ENCODE measurements at places on chromosomes 6 and 20. TPM values are rescaled to one million over a fixed set of nuclear protein-coding genes. Genes with fewer than 3 reads are reported as not detected.

GRCh38 chr6:170041526-170041925, 249.4 kb downstream of the DLL1 start:
- no peak for DNase-seq

- DNase-seq = peak; percentile 20
These were observed 660 bp downstream of the STXBP5 start for GRCh38 chr6:147204843-147205311.

GRM4 gene
- 0.51 TPM for total RNA-seq

SRF gene
- total RNA-seq = 28.3 TPM

DNA sequence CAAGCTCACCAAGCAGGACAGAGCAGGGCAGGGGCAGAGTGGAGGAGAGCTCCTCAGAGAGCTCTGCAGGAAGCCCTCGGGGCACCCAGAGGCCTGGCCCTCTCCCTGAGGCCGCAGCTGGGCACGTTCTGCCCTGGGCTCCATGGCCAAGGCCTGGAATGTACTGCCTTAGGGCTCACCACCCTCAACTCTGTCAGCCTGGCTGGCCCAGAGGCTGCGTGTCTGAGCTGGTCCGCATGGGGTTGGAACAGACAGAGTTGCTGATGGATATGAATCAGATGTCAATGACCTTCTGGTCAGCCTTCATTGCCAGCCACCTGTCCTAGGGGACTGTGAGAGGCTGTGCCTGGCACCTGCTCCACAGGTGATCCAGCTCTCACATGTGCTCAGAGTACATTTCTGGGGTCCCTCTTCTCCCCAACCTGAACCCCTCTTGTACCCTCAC, 33.2 kb upstream of the PCMTD2 start:
- DNase-seq = peak; percentile 39

GRCh38 chr20:52536841-52537400, 345.3 kb upstream of the ZFP64 start:
- DNase-seq = no peak

DNA sequence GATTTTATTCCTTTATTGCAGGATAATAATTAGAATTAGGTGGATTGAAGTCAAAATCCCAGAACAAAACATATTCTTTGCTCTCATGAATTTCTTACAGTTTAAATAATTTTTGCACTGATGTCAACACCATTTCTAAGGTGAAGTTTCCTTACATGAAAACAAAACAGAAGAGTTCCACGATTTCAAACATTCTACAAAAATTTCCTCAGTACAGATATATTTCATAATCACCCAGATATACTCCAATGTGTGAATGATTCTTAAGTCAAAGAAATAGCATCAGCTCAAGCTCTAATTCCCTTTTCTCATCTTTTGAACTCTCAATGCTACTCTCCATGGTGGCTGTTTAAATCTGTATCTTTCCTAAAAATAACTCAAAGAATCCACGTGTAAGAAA, 39.5 kb upstream of the THBS2 start:
- DNase-seq = no peak

DNA sequence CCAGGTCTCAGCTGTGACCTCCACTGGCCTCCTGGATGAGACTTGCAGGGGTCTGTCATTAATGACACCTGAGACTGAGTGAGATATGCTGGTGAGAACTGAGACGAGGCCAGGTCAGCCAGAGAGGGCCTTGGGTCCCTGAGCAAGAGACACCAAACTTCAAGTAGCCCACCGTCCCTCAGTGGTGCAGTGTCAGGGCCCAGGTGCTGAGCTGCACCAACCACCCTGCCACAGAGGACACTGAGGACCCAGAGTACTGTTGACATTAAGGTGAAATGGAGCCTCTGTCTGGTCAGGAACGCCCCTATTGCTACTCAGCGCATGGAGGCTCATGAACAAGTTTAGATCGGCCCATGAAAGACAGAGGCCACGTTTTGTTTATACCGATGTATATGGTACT, 64.1 kb upstream of the SCP2D1 start:
- DNase-seq = no peak

DNA sequence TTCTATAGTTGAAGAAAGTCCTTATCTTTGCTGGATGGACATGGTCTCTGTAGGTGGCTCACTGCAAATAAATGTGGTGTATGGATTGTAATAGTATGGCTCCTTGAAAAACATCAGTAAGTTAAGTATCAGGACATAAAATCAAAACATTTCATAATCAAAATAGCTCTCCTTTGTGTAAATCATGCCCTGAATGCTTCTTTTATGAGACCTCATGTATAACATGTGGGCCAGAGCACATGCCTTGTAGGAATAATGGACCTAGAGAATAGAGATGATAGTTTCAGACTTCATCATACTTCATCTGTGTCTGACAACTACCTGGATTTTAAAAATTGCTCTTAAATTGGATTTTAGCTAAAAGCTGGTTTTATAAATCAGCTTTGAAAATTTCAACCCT, 159.9 kb downstream of the ASCC3 start:
- no peak for DNase-seq

SLC17A2 gene
- total RNA-seq = not detected

DNA sequence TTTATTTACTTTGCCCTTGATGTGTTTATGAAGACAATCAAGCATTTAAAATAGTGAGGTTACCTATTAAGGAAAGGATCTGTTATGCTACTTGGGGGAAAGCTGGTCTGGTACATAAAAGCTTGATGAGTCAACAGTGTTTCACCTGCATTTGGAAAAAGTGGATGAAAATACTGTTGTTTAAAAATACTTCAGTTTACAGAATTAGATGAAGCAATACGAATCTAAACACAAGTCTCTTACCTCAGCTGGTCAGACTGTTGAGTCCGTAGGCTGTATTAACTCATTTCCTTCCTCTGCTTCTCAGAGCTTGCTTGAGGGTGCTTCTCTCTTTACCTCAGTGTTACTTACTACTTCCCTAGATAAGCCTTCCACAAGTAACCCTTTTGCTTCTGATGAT, 36.1 kb downstream of the NKX2-4 start:
- DNase-seq = no peak

OPN5 gene
- total RNA-seq = not detected

TCF15 gene
- total RNA-seq = 4.0 TPM

DNA sequence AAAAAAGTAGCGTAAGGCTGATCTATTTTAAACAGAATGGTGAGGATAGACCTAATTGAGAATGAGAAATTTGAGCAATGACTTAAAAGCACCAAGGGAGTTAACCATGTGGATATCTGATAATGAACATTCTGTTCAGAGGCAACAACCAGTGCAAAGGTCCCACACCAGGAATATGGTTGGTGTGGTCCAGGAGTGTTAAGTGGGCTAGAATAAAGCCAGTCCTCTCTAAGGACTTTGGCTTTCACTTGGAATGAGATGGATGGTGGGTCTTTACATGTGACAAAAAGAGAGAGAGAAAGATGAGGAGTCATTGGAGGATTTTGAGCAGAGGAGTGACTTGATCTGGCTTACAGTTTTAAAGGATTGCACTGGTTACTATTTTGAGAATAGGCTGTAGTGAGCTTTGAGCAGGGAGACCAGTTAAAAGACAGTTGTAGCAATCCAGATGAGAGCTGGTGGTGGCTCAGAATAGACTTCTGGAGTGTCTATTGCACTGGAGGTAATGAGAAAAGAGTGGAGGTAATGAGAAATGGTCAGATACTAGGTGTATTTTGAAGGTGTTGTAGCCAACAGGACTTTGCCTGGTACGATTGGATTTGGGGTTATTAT, 89.8 kb downstream of the SCAF8 start:
- DNase-seq = peak; percentile 32

WFDC2 gene
- total RNA-seq = 16.6 TPM

HLA-DOA gene
- total RNA-seq = 1.6 TPM

NR2E1 gene
- total RNA-seq = not detected

GRCh38 chr20:63635431-63636141, 8.7 kb upstream of the GMEB2 start:
- DNase-seq = no peak

DNA sequence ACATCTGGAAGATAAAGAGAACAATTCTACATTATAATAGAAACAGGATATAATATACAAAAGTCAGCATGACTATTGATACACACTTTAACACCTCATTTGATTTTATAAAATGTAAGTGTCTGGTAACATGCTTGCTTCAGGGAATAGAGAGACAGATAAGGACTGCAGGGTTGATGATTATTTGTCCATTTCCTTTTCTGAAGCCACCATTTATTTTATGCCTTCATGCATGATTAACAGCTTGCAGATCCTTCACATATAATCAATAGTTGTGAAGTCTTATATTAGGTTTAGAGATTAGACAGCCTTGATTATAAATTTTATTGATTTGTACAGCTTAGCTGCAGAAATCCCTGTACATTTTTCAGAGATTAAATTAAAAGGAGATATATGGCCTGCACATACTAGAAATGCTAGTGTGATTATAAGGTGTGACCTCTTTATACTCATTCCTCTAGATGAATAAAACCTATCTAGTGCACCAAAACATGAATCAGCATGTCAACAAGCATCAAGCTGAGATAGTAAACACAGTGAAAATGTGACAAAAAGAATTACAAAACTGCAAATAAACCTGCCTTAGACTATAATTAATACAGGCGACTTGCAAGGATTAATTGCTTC, 198.8 kb upstream of the THEMIS start:
- DNase-seq = no peak

RWDD1 gene
- 18.0 TPM for total RNA-seq

CCN6 gene
- total RNA-seq = not detected

LRFN2 gene
- total RNA-seq = 0.72 TPM

DNA sequence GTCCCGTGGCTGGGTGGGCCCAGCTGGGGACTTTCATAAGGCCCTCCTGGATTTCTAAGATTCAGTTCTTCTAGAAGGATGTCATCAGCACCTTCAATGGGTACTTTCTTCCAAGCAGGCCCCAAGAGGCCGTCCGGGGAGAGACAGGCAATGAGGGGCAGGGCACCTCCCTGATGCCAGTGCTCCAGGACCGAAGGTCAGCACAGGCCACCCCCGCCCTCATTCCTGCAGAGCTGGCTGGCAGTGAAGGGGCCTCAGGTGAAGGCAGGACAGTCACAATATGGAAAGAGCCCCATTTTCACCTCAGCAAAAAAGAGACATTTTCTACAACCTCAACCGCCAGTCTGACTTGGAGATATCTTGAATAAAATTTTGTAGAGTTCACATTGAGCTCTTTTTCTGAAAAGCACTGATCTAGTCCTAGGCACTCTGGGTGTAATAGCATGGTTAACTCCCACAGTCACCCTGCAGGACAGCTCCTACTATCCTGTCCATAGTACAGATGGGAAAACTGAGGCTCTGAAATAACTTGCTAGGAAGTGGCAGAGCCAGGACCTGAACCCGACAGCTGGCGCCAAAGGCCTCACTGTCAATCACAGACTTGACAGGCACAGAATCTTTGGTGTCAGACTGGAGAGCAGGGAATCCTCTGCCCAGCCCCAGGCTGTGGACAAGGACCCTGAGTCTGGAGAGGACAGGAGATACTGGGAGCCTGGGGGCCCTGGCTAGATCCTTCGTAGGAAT, 50.3 kb downstream of the RRBP1 start:
- DNase-seq = no peak

- DNase-seq = peak; percentile 28
These were observed 49.1 kb downstream of the MAP3K7 start for GRCh38 chr6:90537723-90538258.

DNA sequence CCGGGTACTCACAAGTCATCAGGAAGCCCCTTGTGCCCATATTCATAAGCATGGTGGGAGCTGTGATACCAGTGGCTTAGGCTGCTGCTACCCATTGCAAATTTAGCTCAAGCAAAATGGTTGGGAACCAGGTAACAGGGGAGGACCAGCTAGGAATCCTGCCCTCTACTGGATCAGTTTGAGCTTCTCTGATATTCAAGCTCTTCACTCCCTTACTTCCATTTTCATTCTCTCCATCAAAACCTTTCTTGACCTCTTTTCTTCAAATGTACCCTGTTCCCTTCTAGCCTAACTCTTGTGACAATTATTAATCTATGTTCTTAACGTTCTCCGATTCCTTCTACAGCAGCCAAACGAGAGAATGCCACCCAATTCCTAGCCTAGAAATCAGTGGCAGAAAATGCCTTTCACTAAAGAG, 9.7 kb downstream of the NOL7 start:
- DNase-seq = no peak

DNA sequence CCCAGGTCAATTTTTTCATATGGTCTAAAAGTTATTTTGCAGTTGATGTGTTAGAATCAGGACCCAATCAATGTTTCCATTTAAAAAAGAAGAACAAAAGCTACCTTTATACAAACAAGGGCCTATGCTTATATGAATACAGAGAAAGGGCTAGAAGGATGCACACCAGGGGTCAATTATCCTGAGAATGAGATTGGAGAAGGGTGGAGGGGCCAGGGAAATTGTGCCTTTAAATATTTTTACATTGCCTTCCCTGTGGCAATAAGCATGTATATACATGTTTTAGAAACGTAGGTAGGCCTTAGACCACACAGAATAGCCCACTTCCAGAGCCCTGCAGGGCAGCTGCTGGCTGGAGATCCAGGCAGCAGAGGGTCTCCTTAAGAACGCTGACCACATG, 12.7 kb downstream of the EXOC2 start:
- DNase-seq = no peak

CST1 gene
- not detected for total RNA-seq

GFOD1 gene
- 16.0 TPM for total RNA-seq

DNA sequence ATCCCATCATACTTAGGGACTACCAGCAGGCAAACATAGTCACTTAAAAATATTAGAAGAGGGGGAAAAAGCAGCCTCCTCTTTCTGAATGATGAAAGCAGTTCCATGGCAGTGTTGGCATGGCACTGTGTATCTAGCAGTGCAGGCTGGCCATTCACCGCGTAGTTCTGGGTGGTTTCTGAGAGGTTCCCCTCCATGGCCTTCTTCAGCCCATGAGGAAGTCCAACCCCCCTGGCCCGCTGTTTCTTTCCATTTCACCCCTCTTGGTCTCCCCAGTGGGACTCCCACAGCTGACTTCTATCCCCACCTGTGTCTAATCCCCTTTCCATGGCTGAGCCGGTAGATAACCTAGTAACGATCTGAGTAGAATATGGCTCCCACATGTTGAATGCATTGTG, 17.0 kb downstream of the PPARD start:
- no peak for DNase-seq

GRCh38 chr20:33299111-33299603, 16.1 kb downstream of the BPIFB1 start:
- DNase-seq = peak; percentile 65

THEMIS gene
- total RNA-seq = not detected

- no peak for DNase-seq
These were observed 282.3 kb upstream of the QKI start for GRCh38 chr6:163132050-163132750.

DNA sequence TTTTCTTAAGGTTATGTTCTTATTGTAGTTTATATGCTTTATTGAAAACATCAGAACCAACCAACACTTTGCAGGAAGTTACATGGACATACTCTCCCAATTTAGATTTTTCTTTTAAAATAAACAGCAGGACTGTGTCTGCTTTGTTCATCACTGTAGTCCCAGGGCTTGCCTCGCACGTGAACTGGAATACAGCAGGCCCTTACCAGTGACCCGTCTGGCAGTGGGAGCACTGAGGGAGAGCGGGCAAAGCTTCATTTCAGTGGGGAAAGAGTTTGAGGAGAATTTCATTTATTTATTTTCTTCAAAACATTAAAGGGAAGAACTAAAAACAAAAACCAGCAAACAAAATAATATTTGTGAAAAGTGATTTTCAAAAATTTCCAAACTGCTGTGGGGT, 230.8 kb downstream of the PAX1 start:
- no peak for DNase-seq

EPPIN gene
- total RNA-seq = not detected

- DNase-seq = no peak
These were observed 19.4 kb upstream of the CCN5 start for GRCh38 chr20:44695674-44696300.
